ENCODE measurements at places on chromosomes 16 and 17.

GRCh38 chr17:72492941-72493340 lies 372.1 kb downstream of the SOX9 start:
- no peak for DNase-seq

GRCh38 chr17:51653878-51654277 lies 393.5 kb downstream of the UTP18 start:
- DNase-seq: no peak

- no peak for DNase-seq
Measured at GRCh38 chr16:73663720-73664119, 615.8 kb upstream of the ZFHX3 start.

GRCh38 chr17:64103391-64104364 lies 26.3 kb downstream of the ERN1 start:
- no peak for DNase-seq

- no peak for DNase-seq
Measured at GRCh38 chr16:50301626-50302471, 35.5 kb downstream of the ADCY7 start.

DNA sequence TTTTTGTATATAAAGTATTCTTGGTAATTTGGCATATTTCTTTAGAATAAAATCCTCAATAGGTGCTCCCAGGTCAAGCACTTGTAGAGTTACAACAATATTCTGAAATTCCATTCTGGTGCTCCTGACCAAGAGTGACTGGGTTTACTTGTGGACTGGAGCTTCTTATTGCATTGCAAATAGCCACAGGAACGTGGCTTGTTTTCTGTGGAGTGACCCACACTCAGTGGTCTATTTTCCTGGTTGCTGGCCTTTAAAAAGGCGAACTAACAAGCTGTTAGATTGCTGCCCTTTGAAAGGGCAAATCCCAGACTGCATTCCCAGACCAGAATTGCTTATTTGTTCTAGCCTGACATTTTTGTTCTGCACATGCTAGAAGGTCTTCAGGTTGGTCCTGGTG lies 658.8 kb upstream of the GOT2 start:
- DNase-seq: no peak

DNA sequence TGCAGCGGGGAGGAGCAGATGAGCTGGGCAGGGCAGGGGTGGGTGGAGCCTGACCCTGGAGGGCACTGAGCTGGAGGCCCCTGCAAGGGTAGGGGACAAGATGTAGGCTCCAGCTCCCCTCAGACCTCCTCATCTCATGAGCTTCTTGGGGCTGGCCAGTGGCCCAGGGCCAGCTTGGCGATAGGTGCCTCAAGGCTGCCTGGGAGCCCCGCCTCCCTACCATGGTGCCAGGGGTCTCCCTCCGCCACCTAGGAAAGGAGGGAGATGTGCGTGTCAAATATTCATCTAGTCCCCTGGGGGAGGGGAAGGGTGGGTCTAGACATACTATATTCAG lies 3.9 kb downstream of the HIRIP3 start:
- no peak for DNase-seq

DNA sequence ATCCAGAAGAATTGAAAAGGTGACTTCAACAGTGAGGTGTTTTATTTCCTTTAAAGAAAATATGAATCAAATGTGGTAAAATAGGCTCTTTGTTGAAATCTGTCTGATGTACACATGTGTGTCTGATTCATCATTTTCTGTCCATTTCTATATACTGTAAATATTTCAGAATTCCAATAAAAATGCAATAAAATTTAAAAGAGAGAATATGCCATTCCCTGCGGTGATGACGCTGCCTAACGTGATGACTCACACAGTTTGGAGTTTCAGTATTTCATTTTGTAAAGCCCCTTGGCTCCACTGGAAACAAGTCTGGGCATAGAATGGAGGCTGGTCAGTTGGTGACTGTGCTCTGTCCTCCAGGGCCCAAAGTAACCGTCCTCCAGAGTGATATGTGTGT lies 482.5 kb upstream of the CDH5 start:
- no peak for DNase-seq

GRCh38 chr16:74455619-74456289 lies 34.5 kb upstream of the CLEC18B start:
- no peak for DNase-seq

- no peak for DNase-seq
Measured at GRCh38 chr17:79950751-79951150, 84.9 kb downstream of the TBC1D16 start.

DNA sequence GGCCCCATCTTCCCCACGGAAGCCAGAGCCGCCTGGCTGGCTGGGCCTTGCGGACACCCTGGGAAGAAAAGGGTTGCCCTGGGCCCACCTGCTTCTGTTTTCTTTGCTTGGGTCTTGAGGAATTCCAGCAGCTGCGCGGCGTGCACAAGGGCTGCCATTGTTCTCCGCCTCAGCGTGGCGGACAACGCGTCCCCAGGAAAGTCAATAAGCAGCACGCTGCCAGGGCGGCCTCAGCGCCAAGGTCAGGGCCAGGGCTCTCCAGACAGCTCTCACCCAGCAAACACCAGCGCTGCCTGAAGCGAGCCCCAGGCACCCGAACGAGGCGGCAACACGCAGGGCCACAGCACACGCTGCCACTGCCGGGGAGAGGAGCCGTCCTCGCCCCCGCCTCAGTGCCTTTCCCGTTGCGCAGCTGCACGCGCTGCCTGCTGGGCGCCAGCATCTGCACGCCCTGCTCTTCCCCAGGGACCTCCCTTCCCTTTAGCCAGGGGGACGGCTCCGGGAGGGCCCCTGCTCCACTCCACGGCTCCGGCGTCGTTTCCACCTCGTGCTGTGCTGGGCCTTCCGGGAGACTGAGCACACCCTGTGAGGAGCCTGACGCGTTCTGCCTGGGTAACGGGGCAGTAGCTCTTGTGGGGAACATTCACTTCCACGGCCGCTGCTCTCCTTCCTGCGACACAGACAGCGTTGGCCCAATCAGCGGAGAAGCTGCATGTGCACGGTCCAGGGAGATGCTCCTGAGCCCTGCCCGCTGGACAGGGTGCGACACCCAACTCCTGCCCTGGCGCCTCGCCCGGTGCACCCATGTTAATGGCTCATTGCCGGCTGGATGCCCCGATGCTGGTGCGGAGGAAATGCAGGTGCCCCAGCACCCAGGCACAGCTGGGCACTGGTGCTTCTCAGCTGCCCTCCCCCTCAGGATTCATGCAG lies 57.8 kb downstream of the LMF1 start:
- no peak for DNase-seq

DNA sequence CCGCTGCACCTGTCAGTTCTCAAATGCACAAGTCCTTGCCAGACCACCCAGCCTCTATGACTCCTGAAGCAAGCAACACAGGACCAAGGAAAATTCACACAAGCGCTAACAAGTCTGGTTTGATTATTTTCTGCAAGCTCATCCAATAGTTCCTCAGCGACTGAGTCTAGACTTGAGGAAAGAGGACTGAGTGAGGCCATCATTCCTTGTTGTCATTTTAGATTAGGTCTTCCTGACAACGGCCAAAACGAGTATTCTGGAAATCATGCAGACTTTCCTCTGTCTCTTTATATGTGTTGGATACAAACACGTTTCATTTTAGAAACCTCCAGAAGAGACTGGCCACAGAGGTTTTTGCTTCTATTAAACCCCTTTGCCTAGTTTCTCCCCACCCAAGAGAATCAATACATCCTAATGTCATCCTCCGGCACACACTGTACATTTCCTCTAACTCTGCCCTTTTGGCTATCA lies 561 bp downstream of the CCDC47 start:
- DNase-seq: no peak

- DNase-seq: no peak
Measured at GRCh38 chr17:11836508-11836907, 160.8 kb downstream of the ZNF18 start.

DNA sequence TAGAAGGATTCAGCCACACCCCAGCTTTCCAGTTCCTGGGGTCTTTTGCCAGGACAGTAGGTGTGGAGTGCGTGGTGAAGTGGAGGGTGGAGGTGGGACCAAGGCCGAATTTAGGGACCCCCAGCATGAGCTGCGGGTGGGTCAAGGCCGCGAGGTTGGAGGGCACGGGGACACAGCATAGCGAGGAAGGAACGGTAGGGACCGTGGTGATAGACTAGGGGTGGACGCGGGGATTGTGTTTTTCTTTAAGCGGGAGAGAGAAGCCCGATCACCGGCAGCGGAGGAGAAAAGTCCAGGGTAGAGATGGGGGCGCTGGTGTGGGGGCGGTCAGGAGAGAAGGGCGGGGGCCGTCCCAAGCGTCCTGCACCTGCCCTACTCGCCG lies 261 bp upstream of the B4GALNT2 start:
- DNase-seq: no peak

DNA sequence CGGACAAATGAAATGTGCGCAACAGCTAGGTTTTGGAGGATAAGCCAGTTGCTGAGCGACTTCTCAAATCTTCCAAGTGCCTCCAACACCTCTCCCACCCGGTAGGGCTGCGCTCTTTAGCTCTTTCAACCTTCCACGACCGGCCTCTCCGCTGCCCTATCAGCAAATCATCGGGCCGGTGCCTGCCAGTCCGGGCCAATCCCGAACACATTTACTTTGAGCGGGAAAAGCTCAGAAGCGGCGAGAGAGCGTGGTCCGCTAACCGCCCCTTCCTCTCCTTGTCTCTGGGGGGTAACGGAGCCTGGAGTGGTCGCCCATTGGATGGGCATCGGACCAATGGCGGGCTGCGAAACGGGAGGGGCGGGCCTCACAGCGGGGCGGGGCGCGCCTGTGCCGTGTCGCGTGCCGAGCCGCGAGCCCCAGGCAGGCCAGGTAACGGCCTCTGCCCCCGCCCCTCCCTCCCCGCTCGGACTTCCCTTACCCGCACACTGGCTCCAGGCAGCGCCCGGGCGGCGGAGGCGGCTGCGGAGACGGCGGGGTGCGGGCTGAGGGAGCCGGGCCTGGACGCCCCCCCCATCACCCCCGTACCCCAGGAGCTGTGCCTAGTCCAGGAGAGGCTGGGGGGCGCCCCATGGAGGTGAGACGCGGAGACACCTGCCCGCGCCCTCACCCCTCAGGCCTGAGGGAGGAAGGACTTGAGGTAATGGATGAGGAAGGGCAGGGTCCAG lies at the start of gene MEIOC:
MEIOC (plus strand) TSS at position 486 of the 728 bp plus-strand sequence; CDS start at position 632, 146 bp downstream.
- no peak for DNase-seq

- no peak for DNase-seq
Measured at GRCh38 chr17:4897198-4897687, 2.1 kb upstream of the C17orf107 start.

DNA sequence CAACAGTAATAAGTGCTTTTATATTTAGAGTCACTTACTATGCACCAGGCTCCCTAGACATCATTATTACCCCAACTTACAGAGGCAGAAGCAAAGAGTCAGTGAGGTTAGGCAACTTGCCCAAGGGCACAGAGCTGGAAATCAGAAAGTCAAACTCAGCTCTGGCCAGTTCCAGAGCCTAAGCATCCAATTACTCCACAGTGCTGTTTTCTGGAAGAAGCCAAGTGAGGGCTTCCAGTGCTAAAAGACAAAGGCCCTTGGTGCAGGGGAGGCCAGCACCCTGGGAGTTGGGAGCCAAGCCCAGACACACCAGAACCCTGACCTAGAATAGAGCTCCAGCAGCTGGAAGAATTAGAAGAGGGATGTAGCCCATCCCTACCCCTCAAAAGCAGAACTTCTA lies 40.2 kb downstream of the C17orf67 start:
- DNase-seq: no peak

DNA sequence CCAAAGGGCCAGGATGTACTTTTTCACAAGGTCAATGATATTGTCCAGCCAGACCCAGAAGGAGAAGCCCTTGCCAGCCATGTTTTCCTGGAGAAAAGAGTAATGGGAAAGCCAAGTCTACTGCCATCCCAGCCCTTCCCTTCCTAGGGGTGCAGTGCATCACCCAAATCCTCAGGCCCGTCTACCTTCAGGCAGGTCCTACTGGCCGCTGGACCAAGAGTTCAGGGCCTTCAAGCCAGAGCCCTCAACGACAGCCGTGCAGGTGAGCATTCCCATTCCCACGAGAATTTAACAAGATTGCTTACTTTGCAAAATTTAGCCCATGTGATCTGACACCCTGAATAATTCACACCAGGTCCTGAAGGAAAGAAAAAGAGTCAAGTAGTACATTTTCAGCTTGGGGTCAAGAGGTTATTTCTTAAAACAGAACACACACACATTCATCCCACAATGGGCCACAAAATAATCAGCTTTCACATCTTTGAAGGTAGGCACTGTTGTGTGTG lies 35.0 kb downstream of the STAT5A start:
- DNase-seq: no peak

GRCh38 chr16:75169899-75170405 lies 21.6 kb downstream of the ZFP1 start:
- no peak for DNase-seq

GRCh38 chr17:13601322-13601775 lies 380 bp downstream of the HS3ST3A1 start:
- no peak for DNase-seq

- DNase-seq: no peak
Measured at GRCh38 chr17:78959803-78960202, 19.9 kb downstream of the LGALS3BP start.
